ENCODE measurements at places on chromosomes 13 and 19.
A peak's percentile ranks its signal among the peaks of the same experiment; 100 is the strongest.

- DNase-seq = no peak
Measured at GRCh38 chr13:24651718-24652345, 28.4 kb upstream of the ATP12A start.

- DNase-seq = no peak
Measured at GRCh38 chr13:52862358-52863206, 14.1 kb upstream of the PCDH8 start.

- DNase-seq = no peak
Measured at GRCh38 chr13:61247149-61247936, 168.3 kb downstream of the PCDH20 start.

GRCh38 chr19:5225486-5226345 is 114.9 kb downstream of the PTPRS start:
- no peak for DNase-seq

DNA sequence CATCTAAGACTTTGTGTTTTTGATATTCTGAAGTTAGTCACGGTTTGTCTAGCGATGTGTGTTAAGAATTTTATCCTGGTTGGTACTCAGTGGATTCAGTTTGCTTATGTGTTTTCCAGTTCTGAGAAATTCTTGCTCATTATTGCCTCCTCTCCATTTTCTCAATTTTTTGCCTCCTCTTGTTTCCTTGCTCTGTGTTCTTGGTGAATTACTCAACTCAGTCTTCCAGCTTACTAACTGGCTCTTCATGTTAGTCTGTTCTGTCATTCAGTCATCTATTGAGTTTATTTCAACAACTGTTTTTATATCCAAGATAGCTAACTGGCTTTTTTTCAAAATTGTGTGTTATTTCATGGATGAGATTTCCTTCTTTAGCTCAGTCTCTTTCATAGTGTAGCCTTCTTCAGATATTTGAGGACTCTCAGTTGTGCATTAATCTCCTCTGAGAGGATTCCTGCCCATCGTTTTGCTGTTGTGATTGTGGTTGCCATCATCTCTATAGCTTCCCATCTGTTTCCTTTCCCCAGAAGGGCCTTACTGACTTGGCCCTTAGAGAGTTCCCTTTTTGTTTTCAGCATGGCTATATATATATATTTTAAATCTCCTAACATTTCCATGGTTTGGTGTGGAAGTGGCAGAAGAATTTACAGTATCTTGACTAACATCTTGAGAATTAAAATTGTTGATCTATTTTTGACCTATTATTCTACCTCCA is 6.2 kb downstream of the SETDB2 start:
- DNase-seq = no peak

DNA sequence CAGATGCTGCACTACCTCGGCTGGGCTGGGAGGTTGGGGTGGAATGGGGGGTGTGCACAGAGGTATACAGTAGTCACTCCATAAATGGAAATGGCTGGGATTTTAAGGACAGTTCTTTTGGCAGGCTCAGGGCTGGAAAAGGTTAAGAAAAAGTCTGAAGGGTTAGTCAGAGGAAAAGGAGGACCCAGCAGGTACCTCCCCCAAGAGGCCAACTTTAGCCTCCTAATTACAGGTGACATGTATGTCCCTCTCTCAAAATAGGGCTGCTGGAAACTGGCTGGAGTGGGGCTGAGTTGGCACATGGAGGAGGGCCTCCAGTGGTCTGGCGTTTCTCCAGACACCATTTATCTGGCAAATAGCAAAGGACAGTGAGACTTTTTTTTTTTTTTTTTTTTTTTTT is 994 bp downstream of the CCDC194 start:
- no peak for DNase-seq

- no peak for DNase-seq
Measured at GRCh38 chr13:63690672-63691071, 2275.0 kb upstream of the PCDH20 start.

DNA sequence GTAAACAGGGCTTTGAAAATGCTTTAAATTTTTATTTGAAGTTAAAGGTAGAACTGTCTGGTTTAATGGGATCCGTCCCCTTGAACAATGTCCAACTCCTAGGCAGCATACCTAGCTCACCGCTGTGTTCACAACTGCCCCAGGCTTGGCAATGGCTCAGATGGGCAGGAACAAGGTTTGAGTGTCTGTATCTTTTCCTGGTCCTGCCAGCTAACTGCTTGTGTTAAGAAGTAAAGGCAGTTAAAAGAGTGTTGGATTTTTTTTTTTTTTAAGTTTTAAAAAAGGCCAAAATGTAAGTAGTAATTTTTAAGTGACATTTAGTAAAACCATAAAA is 66.7 kb upstream of the FNDC3A start:
- DNase-seq = no peak

GRCh38 chr13:91355099-91355825 is 7.8 kb downstream of the MIR17HG start:
- DNase-seq = no peak

- DNase-seq = no peak
Measured at GRCh38 chr19:28334419-28334818, 878.5 kb downstream of the UQCRFS1 start.

- peak; percentile 95 for DNase-seq
Measured at GRCh38 chr19:18328340-18329034, 5.6 kb upstream of the LSM4 start.

DNA sequence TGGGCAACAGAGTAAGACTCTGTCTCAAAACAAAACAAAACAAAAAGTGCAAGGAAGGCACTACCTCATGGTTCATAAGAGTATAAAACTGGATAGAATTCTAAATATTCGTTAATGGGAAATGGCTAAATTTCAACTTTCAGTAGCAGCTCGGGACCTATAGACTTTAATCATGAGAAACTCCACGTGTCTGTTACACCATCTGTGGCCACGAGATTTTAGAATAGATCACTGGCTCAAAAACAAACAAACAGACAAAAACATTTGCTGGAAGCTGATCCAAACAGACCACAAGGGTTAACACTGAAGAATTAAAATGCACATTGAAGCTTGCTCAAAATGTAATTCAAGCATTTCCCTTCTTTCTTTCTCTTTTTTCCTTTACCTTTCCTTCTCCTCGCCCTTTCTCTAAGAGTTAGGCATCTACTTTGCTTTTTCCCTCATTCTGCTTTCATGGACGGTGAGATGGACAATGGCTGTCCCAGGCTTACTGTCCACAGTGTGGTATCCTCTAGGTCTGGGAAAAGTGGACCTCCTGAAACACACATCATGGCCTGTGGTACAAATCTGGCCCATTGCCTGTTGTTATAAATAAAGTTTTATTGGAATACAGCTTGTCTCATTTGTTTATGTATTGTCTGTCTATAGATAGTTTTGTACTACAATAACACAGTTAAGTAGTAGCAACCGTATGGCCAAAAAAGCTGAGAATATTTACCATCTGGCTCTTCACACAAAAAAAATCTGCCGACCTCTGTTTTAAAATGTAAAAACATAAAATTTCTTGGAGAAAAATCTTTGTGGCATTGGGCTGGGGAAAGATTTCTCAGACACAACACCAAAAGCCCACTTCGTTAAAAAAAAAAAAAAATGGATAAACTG is 10.3 kb downstream of the ELAVL1 start:
- DNase-seq = no peak

- DNase-seq = peak; percentile 59
Measured at GRCh38 chr13:49308097-49308875, 60.6 kb downstream of the CDADC1 start.

DNA sequence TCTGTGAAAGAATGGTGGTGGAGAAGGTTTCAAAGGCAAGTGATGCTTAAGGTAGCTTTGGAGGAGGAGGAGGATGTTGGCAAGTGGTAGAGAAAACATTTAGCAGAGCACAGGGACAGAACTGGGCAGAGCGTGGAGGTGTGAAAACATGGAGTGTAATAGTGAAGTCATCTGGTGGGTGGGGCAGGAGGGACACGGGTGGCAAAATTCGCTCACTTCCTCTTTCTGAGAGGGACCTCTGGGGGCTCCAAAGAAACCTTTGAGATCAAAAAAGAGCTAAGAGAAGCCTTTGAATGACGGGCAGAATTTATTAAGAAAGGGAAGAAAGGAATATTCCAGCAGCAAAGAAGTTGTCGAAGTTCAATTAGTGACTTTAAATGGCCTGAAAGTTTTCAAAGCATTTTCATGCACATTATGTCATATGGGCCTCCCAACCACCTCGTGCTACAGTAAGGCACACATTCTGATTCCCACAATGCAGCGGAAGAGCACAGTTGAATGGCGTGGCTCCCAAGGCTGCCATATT is 82.8 kb downstream of the STARD13 start:
- DNase-seq = no peak

- peak; percentile 62 for DNase-seq
Measured at GRCh38 chr19:47240996-47241918, 10.3 kb upstream of the BBC3 start.

DNA sequence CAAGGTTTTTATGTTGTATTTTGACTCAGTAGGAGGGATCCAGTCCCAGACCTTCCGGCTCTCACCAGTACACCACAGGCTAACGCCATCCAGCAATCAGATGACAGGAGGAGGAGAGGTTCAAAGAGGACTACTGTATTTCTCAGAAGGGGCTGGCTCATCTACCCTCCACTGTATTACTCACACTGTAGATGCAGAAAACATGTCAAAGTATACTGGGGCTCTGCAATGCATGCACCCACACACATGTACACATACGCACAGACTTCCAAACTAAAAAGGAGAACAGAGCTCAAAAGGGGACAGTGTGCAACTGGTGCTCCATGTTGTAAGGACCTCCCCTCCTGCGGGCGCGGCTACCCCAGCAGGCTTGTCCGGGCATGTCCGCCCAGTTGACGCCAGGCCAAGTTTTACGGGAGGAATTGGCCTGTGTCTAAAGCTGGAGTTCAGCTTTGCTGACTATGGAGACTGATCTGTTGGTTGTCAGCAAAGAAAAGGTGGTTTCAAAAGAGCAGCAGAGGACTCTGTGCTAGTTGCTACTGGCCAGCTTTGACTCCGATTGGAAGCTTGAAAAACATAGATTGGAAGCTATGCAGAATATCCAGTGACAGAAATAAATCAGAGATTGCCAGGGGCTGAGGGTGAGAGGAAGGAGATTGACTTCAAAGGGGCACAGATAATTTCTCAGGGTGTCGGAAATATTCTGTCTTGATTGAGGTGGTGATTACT is 314.2 kb downstream of the DLEU7 start:
- no peak for DNase-seq

- no peak for DNase-seq
Measured at GRCh38 chr13:51068501-51068900, 42.6 kb downstream of the C13orf42 start.

GRCh38 chr13:109630271-109630670 is 156.1 kb downstream of the IRS2 start:
- DNase-seq = no peak
